AG08396 (cell line): ENCODE measurements at places on chromosomes 3 and 15.

GRCh38 chr3:89264037-89264560 lies 156.7 kb downstream of the EPHA3 start:
- no peak for DNase-seq

DNA sequence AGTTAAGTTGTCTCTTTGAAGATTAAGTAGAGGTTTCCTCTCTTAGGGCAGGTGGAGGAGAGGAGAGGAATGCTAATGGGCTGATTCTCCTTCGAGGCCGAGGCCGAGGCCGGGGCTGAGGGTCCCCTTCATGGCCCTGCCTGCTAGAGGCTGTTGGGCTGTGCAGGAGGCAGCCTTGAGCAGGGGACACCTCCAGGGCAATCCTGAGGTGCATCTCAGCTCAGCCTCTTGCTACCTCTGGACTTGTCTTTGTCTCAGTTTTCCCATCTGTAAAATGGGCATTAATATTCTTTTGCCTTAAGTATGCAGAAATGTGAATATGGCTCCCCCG lies 97.7 kb upstream of the PRR20G start:
- DNase-seq, result no peak

DNA sequence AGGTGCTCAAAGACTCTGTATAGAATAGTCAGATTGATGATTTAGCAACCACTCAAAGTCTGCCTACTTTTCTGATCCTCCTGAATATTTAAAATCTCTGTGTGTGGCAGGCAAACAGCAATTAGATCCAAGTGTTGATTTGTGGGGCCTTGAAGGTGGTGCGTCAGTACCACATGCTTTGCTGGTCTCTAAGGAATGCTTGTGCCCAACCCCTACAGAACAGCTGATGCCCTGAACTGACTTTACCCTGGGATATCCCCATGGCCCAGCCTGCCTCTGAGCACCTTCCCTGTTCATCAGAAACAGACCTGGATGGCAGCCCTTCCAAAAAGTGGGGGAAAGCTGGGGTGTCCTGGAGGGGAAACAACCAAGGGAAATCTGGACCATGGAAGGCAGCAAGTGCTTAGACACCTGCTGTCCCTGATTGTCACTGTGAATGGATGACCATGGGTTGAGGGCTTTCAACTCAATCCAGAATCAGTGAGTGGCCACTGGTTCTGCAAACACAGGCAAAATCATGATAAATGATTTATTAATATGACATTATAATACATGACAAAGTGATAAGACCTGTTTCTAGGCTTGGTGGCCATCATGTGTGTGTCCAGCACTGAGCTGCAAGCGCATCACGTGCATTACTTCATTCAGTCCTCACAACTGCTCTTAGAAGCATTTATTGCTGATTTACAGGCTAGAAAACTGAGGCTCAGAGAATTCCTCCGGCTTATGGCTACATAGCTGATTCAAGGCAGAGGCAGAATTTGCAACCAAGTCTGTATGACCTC lies 76.1 kb upstream of the TPM1 start:
- DNase-seq, result no peak

DNA sequence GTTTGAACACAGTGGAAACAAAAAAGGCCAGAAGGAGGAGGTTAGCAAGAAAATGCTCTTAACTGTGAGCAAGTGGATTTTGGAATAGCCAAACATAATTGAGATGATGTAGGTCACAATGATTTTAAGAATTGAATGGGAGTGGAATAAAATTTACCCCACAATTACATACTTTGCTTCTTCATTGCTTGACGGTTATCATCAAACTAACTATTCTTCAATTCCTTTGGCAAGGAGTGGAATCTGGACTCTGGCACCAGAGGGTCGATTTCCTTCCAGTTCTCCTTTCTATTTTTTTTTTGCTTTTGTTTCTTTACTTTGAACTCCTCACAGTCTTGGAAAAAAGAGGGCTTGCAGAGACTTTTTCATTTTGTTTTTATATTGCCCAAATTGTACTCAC lies 634.5 kb upstream of the TGFBR2 start:
- no peak for DNase-seq

DNA sequence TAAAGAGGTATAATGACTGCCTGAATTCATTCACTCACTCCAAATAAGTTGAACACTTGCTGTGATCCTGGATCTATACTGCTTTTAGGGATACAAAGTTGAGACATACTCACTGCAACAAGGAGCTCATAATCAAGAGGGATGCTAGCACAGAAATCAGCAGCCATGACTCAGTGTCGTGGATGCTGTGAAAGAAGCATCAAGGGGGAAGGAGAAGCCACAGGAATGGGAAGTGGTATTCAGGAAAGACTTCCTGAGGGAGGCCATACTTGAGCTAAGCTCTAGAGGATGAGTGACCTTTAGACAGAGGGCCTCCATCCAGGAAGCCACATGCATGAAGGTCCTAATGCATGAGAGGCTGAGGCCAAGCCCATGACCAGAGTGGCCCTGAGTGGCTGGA lies 245.7 kb upstream of the RORA start:
- DNase-seq, result no peak

GRCh38 chr3:67421912-67422311 lies 232.5 kb downstream of the SUCLG2 start:
- DNase-seq, result no peak
